ENCODE measurements at places on chromosomes 6 and 20.

GRCh38 chr6:14010275-14010674, 85.5 kb downstream of the RNF182 start:
- no peak for DNase-seq

GRCh38 chr6:90382760-90383159, 86.1 kb upstream of the BACH2 start:
- DNase-seq: no peak

- peak; percentile 46 for DNase-seq
Measured at GRCh38 chr6:137877606-137878005, 10.5 kb downstream of the TNFAIP3 start.

GRCh38 chr6:31197559-31198305, 27.2 kb upstream of the POU5F1 start:
- peak; percentile 98 for DNase-seq

- DNase-seq: no peak
Measured at GRCh38 chr6:2026133-2026532, 219.3 kb downstream of the GMDS start.

DNA sequence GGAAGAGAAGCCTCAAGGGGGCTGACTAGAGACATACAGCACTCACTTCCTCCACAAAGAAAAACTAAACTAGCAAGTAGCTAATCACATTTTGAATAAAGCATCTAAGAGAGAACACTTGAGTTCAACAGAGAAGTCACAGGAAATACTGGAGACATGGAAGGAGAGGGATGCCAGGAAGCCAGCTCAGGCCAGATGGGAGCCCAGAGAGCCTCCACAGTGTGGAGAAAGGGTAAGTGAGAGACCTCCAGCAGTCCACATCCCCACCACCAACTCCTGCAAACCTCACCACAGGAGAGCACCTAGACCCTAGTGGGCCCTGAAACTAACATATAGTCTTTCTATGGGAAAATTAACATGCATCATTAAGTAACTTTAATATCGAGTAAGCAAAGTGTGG, 79.2 kb downstream of the EPM2A start:
- no peak for DNase-seq

GRCh38 chr20:47865912-47866311, 80.6 kb upstream of the SULF2 start:
- DNase-seq: no peak

GRCh38 chr6:168192901-168193815, 114.1 kb upstream of the FRMD1 start:
- DNase-seq: no peak

- no peak for DNase-seq
Measured at GRCh38 chr6:145809785-145810184, 4.8 kb downstream of the FBXO30 start.

- peak; percentile 38 for DNase-seq
Measured at GRCh38 chr6:106186172-106186571, 100.0 kb downstream of the PRDM1 start.

GRCh38 chr6:151247490-151247889, 7.7 kb downstream of the AKAP12 start:
- DNase-seq: no peak

DNA sequence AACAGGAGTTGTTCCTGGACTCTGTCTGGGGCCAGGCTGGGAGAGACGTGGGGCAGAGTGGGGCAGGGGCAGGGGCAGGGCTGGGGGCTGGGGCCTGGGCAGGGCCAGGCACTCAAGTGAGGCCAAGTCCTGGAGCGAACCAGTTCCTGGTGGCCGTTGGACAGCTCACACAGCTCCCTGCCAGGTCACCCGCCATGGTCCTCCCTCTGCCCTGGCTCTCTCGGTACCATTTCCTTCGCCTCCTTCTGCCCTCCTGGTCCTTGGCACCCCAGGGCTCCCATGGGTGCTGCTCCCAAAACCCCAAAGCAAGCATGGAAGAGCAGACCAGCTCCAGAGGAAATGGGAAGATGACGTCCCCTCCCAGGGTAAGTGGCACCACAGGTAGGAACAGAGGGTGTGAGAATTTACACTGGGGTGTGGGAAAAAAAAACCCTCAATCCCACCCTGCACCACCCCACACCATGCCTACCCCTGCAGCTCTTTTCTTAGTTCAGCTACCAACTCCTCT, at the start of gene MCCD1:
Gene MCCD1 (plus strand): TSS at position 142 of the 508 bp plus-strand sequence. CDS start 53 bp downstream, at position 195.
- no peak for DNase-seq

DNA sequence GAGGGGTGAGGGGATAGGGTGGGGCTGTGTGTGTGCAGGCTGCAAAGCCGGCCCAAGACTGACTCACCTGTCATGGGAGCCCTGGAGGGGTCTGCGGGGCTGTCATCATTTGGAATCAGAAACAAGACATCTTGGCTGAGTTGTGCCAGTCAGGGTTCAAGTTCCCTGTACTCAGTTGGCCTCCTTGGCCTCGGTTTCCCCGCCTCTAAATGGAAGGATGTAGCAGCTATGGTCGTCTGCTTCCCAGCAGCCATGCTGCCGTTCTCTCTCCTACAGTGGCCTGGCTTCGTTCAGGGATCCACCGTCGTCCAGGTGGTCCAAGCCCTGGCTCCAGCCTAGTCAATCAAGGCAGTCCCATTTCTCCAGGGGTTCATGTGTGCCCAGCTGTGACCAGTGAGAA, 83.6 kb upstream of the PMEPA1 start:
- DNase-seq: no peak

DNA sequence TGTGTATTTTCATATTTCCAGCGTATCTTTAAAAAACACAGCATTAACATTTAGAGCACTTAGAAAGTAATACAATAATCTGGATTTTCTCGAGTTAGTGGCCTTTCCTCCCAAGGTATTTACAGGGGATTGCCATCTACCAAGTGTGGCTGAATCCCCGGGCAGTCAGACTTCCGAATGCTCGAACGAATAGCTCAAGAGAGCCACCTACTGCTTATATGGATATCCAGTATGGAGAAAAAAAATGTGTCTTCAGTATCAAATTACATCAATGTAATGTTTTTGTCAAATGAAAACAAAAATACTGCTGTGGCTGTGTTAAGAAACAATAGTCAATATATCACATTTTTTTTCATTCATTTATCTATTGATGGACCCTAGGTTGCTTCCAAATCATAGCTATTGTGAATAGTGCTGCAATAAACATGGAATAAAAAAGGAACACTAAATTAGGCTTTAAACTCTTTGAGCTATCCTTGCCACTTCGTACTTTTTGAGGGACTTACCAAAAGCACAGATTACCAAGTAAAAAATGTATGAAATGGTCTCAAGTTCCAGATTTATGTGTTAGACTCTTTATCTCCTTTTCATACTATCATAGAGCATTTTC, 654.5 kb upstream of the PTCHD4 start:
- DNase-seq: no peak

- no peak for DNase-seq
Measured at GRCh38 chr6:108805611-108806167, 42.5 kb upstream of the ARMC2 start.

DNA sequence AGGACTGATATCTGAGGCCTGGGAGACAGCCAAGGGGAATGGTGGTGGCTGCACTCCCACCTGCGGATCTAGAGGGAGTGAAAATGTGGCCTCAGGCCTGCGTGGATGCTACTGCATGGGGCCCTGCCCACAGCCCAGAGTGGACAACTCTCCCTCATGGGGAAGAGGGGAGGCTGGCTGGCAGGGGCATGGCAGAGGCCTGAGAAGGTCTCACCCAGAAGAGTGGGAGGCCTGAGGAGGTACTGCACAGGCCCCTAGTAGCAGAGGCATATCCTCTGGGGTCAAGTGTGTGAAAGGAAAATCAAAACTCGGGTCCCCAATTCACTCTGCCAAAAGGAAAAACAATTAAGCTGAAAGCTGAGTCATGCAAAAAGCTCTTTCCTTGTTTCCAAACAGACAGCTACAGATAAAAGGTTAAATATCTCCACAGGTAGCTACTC, 158.2 kb downstream of the AKAP7 start:
- no peak for DNase-seq
